ENCODE measurements at places on chromosomes 12 and 14.

- no peak for DNase-seq
These were observed 20.1 kb downstream of the PLBD1 start for GRCh38 chr12:14547571-14547970.

DNA sequence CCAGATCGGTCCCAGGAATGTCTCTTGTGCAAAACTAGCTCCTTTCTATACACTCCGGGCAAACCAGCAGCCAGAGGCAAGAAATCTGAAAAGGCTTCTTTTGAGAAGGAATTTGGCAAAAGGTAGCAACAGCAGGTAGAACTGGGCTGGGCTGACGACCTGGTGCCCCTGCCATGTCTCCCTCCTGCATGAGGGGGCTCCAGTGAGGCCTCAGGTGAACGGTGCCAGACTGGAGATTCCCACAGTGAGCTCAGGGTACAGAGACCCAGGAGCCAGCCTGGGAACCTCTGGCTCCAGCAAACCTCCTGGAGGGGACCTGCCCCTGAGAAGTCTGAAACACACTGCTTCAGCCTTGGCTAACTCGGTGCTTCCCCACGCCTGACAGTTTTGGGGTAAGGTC lies 10.8 kb downstream of the ITPK1 start:
- peak; percentile 34 for DNase-seq

GRCh38 chr12:52777566-52777965 lies 421 bp upstream of the KRT76 start:
- DNase-seq: no peak

DNA sequence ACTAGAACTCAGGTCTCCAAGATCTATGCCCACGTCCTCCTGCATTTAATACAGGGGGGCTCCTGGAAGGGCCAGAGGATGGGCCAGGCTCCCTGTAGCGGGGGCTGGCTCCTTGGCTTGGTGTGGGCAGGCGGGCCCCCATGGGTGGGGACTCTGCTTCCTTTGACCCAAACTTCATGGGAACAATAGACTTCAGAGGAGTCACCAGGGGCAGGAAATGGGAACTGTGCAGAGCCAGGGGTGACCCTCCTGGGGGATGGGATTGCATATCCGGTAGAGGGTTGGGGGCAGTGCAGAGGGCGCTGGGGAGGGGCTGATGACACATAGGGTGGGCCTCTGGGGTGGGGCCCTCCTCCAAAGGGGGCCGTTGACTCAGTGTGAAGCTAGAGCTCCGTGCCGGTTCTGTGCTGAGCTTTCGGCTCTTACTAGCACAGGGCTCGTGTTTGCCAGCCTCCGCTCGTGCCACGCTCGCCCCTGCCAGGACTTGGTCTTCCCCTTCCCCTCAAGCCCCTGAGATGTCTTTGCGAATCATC lies 4.6 kb downstream of the TEAD4 start:
- DNase-seq: peak; percentile 86

GRCh38 chr14:79643132-79643531 lies 568.2 kb downstream of the DIO2 start:
- DNase-seq: no peak
